Heart right ventricle (tissue), 16 donors: ENCODE measurements at places on chromosomes 1 and 21. TPM values are rescaled to one million over a fixed set of nuclear protein-coding genes. Genes with fewer than 3 reads are reported as not detected.

Gene GBP2
- total RNA-seq: 20.6 TPM

Gene NUDT4B
- 0.53 TPM for total RNA-seq

Gene ZNF678
- total RNA-seq: 3.3 TPM

Gene NPPA
- 23.0 TPM for total RNA-seq

Gene TCP10L
- 3.8 TPM for total RNA-seq

Gene SYT14
- total RNA-seq: not detected

Gene PGLYRP3
- not detected for total RNA-seq

Gene DCST2
- 0.17 TPM for total RNA-seq

Gene OR2T1
- total RNA-seq: not detected

Gene LAMC1
- 116 TPM for total RNA-seq

Gene SPRR2E
- total RNA-seq: not detected

Gene C1orf116
- total RNA-seq: 0.61 TPM

DNA sequence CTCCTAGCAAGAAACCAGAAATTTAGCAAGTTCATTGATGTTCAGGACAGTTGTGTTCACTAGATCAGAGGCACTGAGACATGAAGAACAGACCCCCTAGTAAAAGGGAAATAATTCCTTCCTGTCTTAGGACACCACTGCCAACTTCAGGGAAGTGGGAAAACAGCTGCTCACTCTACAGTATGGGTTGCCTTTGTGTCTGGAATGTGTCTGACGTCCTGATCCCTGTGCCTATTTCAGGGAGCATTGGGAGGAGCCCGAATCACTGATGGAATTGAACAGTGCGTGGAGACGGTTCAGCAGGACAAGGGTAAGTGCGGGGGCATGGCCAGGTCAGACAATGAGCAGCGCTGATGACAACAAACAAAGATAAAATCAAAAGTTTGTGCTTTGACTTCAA lies 21.0 kb downstream of the S100A11 start:
- no peak for DNase-seq

DNA sequence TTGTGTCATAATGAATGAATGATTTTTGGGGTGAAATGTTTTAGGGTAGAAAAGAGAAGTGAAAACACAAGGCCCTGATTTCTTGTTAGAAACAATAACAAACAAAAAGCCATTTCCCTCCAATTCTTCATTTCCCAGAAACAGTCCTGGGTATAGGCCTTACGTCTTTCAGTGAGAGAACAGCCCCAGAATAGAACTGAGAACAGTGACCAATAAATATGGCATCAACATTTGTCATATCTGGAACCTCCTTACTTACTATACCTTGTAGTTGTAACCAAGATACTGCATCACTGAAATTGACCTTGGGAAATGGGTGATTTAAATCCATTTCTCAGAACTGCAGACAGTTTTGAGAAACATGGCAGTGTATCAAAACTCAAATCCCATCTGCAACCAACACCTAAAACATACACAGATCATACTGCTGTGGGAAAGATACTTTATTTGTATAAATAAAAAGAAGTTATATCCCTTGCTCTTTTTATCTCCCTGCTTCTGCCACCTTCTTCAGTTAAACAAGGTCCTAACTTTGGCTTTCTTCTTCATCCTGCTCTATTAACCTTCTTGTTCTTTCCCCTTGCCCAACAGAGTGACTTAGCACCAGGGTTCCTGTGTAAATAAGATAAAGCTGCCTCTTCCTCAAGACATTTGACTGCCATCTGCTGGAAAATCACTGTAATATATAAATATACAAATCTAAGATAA lies 19.5 kb downstream of the XKR8 start:
- no peak for DNase-seq

DNA sequence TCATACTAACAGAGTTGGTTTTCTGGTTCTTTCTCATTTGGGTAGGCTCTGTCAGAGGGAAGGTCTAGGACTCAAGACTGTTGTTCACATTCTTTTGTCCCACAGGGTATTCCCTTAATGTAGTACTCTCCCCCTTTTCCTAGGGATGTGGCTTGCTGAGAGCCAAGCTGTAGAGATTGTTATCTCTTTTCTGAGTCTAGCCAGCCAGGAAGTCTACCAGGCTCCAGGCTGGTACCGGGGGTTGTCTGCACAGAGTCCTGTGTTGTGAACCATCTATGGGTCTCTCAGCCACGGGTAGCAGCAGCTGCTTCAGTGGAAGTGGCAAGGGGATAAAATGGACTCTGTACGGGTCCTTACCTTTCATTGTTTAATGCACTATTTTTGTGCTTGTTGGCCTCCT lies 226.4 kb downstream of the LBR start:
- DNase-seq: no peak

DNA sequence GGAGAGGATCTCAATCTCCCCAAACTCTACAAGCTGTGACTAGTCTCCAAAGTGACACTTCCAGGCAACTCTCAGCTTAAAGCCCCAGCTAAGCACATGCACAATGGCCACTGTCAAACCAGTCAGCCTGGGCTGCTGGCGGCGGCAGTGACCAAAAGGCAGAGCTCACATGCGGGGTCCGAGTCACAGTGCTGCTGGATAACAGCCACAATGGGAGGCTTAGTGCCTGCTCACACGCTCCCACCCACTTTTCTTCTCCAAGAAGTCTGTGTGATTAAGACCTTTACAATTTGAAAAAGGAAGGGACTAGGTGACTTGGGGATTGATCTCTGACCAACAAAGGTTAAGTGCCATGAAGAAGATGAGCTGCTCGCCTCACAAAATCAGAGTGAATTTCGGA lies 16.8 kb downstream of the RIPK4 start:
- no peak for DNase-seq

- DNase-seq: no peak
Measured at GRCh38 chr1:211606332-211606913, 27.5 kb upstream of the SLC30A1 start.

DNA sequence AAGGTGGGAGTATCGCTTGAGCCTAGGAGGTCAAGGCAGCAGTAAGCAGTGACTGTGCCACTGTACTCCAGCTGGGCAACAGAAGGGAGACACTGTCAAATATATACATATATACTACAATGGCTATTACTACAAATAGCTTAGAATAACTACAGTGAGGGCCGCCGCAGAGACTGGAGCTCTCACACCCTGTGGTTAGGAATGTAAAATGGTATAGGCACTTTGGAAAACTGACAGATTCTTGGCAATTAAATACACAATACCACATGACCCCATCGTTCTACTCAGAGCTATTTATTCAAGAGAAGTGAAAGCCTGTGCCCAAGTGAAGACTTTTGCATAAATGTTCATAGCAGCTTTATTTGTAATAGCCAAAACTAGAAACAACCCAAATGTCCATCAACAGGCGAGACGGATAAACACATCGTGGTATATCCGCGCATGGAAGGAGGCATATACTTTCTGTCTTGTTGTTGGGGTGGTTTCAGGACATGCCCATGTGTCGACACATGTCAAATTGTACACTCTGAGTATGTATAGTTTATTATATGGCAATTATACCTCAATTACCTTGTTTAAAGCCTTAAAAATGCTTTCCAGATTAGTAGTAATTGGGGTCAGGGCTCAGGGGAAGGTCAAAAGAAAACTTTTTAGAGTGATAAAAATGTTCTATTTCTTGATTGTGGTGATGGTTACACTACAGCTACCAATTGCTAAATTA lies 123.4 kb downstream of the RIPK4 start:
- DNase-seq: no peak

DNA sequence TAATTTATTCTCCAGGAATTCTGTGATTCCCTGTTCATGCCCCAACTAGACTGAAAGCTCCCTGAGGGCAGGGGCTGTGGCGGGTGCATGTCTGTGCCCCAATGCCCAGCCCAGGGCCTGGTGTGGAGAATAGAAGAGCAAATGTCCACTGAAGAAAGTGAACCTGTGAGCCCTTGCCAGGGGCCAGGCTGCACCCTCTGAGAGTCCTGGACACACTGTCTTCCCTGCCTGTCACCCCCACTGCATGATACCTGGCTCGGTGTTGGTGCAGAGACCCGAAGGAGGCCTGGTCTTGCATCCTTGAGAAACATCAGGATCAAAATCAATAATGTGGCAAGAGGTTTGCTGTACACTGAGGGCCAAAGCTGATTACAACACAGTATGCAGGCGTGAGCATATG lies 69.8 kb upstream of the RUNX3 start:
- DNase-seq: no peak

GRCh38 chr1:67824766-67825165 lies 8.5 kb downstream of the GNG12 start:
- DNase-seq: no peak

DNA sequence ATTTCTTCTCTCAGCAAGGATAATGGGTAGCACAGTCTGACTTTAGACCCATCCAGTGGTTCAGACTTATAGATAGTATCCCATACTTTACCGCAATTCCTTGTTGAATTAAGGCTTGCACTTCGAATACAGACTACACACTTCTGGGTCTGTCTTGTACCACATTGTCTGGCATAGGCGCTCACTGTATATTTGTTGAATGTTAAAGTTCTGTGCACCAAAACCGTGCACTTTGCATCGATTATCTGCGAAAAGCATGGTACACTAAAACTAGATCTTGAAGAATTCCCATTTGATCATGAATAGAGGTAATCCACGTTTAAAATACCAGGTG lies 556 bp upstream of the RYR2 start:
- DNase-seq: no peak

- DNase-seq: no peak
Measured at GRCh38 chr1:97824624-97825023, 96.2 kb downstream of the DPYD start.

GRCh38 chr1:53321776-53322602 lies 5.9 kb downstream of the LRP8 start:
- no peak for DNase-seq

GRCh38 chr1:167452483-167452882 lies 65.8 kb downstream of the CD247 start:
- no peak for DNase-seq

DNA sequence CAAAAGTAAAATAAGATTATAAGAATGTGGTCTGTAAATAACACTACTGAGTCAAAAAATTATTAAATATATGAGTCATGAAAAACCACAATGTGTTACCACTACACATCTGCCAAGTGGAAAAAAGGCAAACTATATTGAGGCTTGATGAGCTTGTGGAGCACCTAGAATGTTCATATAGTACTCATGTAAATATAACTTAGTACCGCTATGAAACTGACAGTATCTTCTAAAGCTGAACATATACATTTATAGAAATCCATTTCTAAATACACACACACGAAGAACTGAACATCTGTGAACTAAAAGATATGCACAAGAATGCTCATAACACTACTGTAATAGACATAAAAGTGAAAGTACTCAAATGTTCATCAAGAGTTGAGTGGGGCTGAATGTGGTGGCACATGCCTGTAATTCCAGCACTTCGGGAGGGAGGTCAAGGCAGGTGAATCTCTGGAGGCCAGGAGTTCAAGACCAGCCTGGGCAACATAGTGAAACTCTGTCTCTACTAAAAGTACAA lies 18.5 kb upstream of the GBP3 start:
- no peak for DNase-seq

- no peak for DNase-seq
Measured at GRCh38 chr1:169933984-169934725, 40.5 kb upstream of the SCYL3 start.

- peak; percentile 23 for DNase-seq
Measured at GRCh38 chr21:38660333-38661196, 145.2 kb upstream of the ETS2 start.

GRCh38 chr1:169044296-169044695 lies 62.2 kb upstream of the ATP1B1 start:
- DNase-seq: no peak

DNA sequence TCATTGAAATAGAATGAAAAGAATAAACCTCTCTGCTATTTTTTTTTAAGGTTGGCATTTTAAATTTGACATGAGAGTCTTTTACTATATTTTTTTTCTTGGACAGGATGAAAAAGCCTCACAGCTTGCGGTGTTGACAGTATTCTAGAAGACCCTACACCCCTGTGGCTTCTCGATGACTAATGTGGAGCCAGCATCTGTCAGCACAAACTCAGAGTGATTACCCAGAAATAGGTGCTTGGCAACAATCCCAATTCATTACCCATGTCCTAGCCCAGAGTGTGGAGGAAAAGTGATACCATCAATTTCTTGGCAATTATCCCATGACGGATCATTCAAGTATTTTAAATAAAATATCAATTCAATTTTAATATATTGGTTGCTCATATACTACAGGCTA lies 186.8 kb upstream of the MAP1LC3C start:
- no peak for DNase-seq

- no peak for DNase-seq
Measured at GRCh38 chr1:85128316-85128715, 72.5 kb downstream of the SYDE2 start.

GRCh38 chr1:15718199-15718601 lies 17.9 kb upstream of the SLC25A34 start:
- no peak for DNase-seq

GRCh38 chr21:45599146-45599581 lies 44.4 kb upstream of the PCBP3 start:
- no peak for DNase-seq

GRCh38 chr1:67683766-67684525 lies 1.1 kb upstream of the GADD45A start:
- DNase-seq: no peak

DNA sequence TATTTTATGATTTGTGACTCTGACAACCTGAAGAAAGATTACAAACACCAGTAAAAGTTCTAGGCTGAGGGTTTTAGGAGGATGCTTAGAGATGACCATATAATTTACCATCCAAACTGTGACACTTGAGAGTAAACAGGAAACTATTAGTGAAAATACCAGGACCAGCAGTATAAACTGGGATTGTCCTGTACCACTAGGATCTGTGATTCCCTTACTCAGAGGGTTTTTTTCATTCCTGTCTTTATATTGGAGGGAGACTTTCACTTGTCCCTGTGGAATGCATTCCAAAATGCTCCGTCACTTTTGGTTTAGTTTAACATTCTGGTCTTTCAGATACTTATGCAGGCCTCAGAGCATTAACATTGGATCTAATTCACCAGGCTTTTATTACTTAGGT lies 482.9 kb downstream of the PTBP2 start:
- no peak for DNase-seq

- DNase-seq: peak; percentile 34
Measured at GRCh38 chr21:20999659-21000058, 1.4 kb downstream of the NCAM2 start.

DNA sequence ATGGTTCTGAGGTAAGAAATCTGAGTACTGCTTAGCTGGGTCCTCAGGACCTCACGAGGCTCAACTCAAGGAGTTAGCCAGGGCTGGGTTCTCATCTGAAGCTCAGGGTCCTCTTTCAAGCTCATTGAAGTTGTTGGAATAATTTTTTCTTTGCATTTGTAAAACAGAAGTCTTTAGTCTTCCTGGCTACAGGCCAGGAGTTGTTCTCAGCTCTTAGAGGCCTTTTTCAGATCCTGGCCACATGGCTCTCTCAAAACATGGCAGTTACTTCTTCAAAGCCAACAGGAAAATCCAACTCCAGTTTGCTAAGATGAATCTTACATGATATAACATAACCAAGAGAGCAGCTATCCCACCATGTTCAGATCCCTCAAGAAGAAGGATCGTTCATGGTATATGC lies 92.3 kb upstream of the CHODL start:
- DNase-seq: no peak
